ENCODE measurements at places on chromosomes 1 and 21.
A peak's percentile ranks its signal among the peaks of the same experiment; 100 is the strongest.

- DNase-seq, result no peak
Observed at GRCh38 chr1:201418461-201418860, 3.1 kb downstream of the TNNI1 start.

- DNase-seq, result no peak
Observed at GRCh38 chr1:176866011-176866714, 298.3 kb downstream of the ASTN1 start.

- DNase-seq, result peak; percentile 5
Observed at GRCh38 chr1:93296555-93297154, 49.1 kb upstream of the DR1 start.

DNA sequence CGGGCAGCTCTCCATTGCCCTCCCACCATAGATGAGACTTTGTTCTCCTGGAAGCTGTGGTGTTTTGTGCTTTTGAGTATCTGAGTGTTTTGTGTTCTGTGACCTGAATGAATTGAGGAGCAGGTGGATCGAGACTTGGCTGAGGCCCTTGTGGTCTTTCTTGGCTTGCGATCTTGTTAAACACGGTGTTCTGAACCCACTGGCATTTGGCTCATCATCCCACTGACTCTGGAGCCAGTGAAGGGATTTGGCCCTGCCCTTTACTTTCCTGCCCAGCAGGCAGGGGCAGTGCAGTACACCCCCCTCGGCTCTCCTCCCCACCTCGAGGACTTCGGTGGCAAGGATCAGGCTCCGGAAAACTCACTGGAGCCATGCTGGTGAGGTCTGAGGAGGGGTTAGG is 30.6 kb downstream of the PKNOX1 start:
- DNase-seq, result no peak

DNA sequence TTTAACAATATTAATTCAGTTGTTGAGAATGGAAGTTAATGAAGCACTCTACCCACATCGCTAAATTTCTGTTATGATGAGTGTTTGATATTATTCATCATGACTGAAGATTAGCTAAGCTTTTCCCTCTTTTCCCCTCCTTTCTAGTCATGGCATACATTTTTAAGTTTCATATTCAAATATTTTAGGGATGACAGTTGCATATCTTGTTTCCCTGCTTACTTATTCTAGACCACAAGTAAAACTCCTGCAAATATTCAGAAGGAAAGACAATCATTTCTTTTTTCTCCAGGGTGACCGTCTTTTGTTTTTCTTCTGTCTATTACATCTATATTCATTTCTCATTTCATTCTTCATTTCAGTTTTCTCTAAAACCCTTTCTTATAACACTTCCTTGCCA is 906.0 kb downstream of the ADGRL2 start:
- DNase-seq, result no peak

DNA sequence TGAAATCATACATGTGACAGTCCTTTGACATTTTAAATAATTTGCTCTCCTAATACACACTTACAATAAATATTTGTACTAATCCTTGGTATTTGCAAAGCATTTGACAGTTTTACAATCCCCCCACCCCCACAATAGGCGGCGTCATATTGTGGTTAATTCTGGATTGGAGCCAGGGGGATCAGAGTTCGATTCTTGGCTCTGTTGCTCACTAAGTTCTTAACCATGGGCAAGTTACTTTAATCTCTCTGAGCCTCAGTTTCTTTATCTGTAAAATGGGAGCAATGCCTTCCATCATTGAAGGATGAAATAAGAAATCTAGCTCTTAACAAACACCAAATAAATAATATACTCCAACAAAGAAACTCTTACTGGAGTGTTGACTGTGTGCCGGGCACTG is 23.8 kb downstream of the CACNA1S start:
- no peak for DNase-seq

DNA sequence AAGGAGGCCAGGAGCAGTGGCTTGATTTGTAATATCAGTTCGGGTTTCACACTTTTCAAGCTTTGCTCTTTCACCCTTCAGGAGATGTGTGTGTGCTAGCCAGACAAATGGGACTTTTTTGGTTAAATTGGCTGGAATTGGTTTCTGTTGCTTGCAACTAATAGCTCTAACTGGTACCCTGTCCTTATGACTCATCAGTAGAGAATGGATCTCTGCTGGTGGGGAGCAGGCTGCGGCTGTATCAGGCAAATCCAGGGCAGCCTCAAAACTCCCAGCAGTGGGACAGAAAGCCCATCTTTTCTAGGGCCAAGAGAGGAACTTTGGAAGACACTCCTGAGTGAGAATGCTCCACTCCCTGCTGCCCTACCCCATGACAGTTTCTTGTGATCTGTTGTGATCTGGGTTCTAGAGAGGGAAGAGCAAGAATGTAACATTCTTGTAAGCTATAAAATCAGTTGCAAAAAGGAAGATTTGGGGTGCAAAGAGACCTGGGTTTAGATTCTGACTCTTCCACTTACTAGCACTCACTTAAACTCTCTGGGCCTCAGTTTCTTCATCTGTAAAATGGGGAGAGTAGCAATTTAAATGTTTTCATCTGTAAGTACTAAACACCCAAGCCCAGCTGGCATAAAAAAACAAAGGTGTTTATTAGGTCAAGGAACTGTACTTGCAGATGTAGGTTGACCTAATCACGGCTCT is 257.0 kb upstream of the TMEM51 start:
- no peak for DNase-seq

- no peak for DNase-seq
Observed at GRCh38 chr1:202551683-202552082, 158.6 kb downstream of the SYT2 start.

DNA sequence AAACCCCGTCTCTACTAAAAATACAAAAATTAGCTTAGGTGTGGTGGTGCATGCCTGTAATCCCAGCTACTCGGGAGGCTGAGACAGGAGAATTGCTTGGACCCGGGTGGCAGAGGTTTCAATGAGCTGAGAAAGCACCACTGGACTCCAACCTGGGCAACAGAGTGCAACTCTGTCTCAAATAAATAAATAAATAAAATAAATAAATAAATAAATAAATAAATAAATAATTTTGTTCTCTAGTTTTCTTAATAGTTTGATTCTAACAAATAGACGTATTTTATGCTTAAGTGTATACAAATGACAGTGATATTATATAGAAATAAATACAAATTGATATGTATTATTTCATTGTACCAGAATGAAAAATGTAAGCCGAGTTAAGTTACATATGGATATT is 339.9 kb upstream of the OLFM3 start:
- no peak for DNase-seq

GRCh38 chr1:113861641-113862040 is 9.9 kb downstream of the PTPN22 start:
- no peak for DNase-seq

DNA sequence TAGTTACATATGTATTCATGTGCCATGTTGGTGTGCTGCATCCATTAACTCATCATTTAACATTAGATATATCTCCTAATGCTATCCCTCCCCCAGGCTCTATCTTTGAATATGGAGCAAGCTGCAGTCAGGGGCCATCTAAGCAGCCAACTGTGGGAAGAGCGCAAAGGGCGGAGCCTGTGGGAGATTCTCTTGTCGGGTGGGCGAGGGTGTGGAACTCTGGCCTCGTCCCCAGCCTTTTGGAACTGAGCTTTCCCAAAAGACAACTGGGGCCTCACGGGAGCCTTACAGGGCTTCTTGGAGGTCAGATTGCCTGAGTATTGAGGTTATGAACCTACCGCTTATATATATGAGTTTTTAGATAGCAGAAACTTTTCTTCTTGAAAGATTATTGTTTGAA is 117.2 kb downstream of the HHAT start:
- DNase-seq, result no peak

GRCh38 chr1:198622001-198622400 is 16.8 kb upstream of the PTPRC start:
- no peak for DNase-seq

DNA sequence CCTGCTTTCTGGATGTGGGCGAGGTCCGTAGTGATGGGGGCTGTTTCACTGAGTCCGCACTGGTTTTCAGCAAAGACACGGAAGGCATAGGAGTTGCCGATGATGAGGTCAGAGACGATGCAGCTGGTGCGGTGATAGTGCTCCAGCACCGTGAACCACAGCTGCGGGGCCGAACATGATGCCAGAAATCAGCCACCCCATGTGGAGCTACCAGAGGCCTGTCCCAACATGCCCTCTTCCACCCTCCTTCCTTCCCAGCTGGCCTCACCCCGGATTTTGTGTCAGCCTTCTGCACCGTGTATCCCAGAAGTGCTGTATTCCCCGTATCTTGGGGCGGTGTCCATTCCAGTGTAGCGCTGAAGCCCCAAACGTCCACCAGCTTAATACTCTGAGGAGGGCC is 10.0 kb downstream of the MYBPHL start:
- DNase-seq, result no peak

- DNase-seq, result no peak
Observed at GRCh38 chr1:204344665-204345355, 14.9 kb downstream of the PLEKHA6 start.

GRCh38 chr21:26437326-26438009 is 135.6 kb downstream of the CYYR1 start:
- no peak for DNase-seq

- no peak for DNase-seq
Observed at GRCh38 chr1:217534566-217534965, 96.3 kb downstream of the GPATCH2 start.

GRCh38 chr1:241999026-241999425 is at the start of gene MAP1LC3C:
MAP1LC3C (minus strand) TSS chr1:241999098; CDS start chr1:241999008, 90 bp downstream.
- peak; percentile 22 for DNase-seq

- DNase-seq, result peak; percentile 12
Observed at GRCh38 chr1:24501371-24502064, 1.1 kb upstream of the RCAN3 start.

- no peak for DNase-seq
Observed at GRCh38 chr1:195697130-195697529, 911.1 kb downstream of the KCNT2 start.

DNA sequence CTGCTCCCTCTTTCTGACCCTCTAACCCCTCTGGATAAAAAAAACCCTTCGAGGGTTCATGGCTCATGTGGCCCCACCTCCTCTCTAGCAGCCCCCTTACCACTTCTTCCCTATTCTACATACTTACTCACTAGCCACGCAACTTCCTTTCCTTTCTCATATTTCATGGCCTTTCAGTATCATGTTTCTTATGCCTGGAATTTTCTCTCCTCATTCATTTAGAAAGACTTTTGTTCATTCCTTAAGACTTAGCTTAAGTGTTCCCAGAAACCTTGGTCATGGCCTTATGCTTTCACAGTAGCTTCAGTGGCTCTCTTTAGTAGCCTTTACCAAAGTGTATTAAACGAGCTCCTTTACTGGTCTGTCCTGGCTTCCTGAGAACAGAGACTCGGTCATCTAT is 6.1 kb downstream of the ACP6 start:
- DNase-seq, result no peak

DNA sequence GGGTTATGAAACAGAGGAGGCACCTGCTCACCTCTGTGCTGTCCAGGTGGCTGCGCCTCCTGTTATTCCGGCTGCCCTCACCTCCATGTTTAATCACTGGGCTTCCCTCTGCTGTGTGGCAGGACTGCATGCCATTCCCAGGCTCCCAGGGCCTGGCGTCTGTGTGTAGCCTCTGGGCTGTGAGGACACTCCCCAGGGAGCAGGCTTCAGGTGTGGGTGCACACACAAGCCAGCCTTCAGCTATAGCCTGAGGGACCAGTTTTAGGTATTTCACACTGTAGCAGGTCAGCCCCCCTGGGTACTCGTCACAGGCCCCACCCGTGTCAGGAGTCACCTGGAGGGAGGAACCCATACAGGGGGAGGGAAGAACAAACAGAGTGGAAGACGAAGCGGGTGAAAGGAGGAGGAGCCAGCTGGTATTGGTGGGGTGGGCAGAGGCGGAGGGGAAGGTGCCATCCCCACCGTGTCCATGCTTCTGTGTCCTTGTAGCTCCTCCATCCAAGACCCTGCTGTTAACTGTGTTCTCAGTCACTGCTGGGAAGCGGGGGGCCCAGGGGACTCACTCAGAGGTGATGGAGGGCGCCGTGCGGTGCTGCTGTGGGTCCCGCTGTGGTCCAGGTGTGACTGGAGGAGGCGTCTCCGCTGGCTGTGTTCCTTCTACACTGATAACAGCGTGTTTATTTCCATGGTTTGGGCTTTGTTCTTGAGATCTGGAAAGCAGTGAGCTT is 158.6 kb downstream of the PGBD5 start:
- DNase-seq, result no peak

- DNase-seq, result no peak
Observed at GRCh38 chr1:212718499-212718898, 18.9 kb upstream of the BATF3 start.

DNA sequence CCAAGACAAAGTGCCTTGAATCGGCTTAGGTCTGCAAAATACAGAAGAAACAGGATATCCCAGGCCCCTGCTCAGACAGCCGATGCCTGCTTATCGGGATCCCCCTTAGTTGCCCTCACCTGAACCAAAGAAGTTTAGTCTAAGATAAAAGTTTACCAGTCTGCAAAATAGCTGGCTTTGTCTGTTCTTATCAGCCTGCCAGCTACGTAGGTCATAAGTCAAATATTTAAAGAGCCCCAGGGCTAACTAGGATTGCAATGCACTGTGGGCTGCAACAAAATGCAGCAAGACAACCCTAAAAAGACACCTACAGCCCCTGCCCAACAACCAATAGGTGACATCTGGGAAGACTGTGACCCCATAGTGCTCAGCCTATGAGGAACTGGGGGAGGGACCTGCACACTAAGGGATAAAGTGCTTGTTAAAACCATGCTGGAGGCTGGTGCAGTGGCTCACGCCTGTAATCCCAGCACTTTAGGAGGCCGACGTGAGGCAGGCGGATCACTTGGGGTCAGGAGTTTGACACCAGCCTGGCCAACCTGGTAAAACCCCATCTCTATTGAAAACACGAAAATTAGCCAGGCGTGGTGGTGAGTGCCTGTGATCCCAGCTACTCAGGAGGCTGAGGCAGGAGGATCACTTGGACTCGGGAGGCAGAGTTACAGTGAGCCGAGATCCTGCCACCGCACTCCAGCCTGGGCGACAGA is 27.4 kb downstream of the LRRC3 start:
- DNase-seq, result no peak

DNA sequence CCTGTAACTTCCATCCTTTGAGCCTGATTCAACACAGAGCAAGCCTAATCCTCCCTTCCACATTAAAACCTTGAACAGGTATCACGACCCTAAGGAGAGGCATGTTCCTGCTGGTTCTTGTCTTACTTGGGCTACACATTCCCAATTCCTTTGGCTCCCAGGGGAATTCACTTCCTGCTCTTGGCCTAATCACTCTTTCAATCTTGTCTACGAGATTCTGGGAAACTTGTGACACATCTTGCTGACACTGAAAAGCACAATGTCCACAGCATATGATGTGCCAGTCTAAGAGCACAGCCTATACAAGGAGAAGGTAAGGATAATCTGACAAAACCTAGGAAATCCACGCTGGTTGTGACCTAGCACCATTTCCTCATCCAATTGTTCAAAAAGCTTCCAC is 163.9 kb downstream of the GABPA start:
- DNase-seq, result no peak

Data from endothelial cell (in vitro differentiated cells).